Stimulated activated CD8-positive, alpha-beta memory T cell treated with anti-CD3 and anti-CD28 coated beads, Interleukin-7, amount 100 ng/mL, for 1 hour (primary cell): ENCODE measurements at places on chromosomes 5 and 9.

- DNase-seq = no peak
Observed at GRCh38 chr5:180208435-180209081, 453 bp downstream of the RASGEF1C start.

- no peak for DNase-seq
Observed at GRCh38 chr5:158684469-158684868, 415.2 kb downstream of the EBF1 start.

GRCh38 chr5:4772591-4772990, 367.5 kb upstream of the ADAMTS16 start:
- no peak for DNase-seq

- no peak for DNase-seq
Observed at GRCh38 chr9:107636571-107637381, 147.2 kb upstream of the KLF4 start.

GRCh38 chr9:32589083-32589723, 16.2 kb upstream of the NDUFB6 start:
- DNase-seq = no peak

GRCh38 chr9:83340451-83340850, 197.8 kb downstream of the FRMD3 start:
- DNase-seq = no peak

DNA sequence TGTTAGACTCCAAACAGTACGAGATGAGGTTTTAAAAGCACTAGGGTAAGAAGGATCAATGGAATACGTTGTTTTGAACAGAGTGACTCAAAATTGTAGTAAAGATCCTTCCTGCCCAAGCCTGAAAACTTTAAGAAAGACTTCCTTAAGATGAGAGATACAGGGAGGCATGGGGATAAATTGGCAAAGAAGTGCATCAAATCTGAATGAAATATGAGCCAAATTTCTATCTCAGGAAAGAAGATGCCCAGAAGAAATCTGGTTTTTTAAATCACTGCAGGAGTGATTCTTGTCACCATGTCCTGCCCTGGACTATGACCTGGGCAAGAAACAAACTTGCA, 14.9 kb downstream of the FCN2 start:
- no peak for DNase-seq

DNA sequence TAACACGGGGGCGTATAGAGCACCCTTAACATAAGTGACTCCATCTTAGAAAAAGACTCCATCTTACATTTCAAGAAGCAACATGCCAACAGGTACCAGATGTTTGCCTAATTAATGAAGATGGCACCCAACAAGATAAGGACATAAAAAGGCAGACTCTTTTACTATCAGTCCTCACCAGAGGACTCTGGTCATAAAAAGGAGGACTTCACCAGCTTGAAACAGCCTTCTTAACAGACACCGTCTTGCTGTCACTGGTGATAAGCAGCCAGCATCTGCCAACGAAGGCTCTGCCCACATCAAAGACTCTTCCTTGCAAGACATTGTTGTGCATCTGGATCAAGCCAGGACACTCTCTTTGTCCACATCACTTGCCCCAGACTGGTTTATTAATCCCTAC, 80.3 kb downstream of the S1PR3 start:
- DNase-seq = no peak

- DNase-seq = no peak
Observed at GRCh38 chr5:132665574-132666080, 7.7 kb downstream of the IL13 start.

GRCh38 chr5:38467353-38468040, 88.9 kb downstream of the LIFR start:
- no peak for DNase-seq

DNA sequence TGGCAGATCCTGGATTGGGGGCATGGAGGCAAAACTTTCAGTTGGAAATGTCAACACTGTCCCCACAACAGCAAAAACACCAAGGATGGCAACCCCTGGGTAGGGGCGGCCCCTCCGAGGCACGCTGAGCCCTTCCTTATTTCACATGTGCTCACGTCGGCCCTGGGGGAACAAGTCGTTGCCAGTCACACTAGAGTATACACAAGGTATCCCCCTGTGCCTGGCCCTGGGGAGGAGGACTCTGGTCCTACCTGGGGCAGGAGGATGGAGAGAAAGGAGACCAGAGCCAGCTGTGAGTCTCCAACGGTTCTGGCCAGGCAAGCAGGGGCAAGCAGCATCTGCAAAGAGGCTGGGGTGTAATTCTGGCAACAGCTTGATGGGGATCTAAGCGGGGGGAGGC, 126.9 kb upstream of the FOXD4L5 start:
- DNase-seq = no peak

- DNase-seq = no peak
Observed at GRCh38 chr5:179165421-179166170, 105.4 kb downstream of the ZNF354C start.

GRCh38 chr5:65395526-65396155, 86.1 kb downstream of the ADAMTS6 start:
- DNase-seq = no peak

GRCh38 chr5:160516696-160517530, 95.3 kb downstream of the PTTG1 start:
- DNase-seq = no peak

- no peak for DNase-seq
Observed at GRCh38 chr5:17448877-17449276, 49.2 kb upstream of the TAF11L2 start.

DNA sequence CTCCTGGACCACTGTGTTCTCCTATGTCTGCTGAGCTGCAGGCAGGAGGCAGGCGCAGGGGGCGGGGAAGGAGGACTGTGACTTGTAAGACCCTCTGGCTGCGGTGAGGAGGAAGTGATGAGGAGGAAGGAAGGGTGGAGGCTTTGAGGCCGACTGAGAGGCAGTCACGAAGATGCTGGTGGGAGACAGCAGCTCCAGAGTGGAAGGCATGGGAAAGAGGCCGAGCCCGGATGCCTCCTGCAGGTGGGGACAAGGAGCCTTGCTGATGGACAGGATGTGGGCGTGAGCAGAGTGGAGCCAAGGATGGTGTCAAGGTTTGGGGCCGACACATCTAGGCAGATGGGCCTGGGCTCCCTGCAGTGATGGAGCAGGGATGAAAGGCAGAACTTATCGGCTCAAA, 74.3 kb upstream of the ICE1 start:
- no peak for DNase-seq

DNA sequence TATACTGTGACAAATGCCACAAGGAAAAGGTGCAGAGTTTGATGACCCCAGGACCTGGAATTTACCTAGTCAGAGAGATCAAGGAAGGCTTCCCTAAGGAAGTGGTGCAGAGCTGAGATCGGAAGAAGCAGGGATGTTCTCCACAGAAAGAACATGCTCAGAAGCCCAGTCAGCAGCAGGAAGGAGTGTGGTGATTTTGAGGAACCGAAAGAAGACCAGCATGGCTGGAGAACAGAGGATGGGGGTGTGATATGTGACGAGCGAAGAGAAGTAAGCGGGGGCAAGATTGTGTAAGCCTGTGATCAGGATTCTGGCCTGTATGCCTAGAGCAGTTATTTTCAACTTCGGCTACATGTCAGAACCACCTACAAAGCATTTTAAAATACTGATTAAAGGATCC, 18.7 kb upstream of the PIK3R1 start:
- DNase-seq = no peak

- no peak for DNase-seq
Observed at GRCh38 chr9:92247981-92248380, 45.5 kb downstream of the IARS1 start.

DNA sequence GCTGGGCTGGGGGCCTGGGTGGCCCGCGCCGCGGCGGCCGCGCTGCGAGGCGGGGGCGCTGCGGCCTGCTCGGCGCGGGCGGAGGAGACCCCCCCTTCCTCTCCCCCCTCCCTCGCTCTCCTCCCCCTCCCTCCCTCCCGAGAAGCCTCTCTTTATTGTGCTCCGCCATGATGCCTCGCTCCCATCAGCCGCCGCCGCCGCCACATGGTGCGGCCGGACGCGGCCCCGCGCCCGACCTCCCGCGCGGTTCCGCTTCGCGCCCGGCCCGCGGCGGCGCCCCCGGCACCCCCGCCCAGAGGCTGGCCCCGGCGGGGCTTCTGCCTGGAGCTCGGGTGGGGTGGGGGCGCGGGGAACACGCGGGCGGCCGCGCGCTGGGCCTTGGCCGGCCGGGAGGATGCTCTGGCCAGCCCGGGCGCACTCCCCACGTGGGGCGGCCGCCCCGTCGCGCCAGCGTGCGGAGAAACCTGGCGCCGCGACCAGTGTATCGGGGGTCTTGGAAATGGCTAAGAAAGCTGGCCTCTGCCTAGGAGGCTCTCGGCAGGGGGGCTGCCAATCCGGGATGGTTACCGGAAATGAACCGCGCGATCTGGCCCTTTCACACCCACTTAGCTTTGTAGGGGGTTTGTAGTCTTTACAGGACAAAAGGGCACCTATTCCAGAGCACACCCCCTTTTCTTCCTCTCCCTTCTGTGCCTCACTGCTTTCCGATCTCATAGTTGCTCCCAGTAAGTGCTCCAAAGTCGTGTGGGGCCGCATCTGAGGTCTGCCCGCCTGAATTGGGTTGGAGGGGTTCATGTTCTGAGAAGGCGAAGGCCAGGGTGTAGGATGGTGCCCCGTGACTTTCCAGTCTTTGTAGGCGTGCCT, 1.0 kb downstream of the SET start:
- no peak for DNase-seq

- DNase-seq = no peak
Observed at GRCh38 chr5:147743678-147744374, 38.7 kb downstream of the JAKMIP2 start.

DNA sequence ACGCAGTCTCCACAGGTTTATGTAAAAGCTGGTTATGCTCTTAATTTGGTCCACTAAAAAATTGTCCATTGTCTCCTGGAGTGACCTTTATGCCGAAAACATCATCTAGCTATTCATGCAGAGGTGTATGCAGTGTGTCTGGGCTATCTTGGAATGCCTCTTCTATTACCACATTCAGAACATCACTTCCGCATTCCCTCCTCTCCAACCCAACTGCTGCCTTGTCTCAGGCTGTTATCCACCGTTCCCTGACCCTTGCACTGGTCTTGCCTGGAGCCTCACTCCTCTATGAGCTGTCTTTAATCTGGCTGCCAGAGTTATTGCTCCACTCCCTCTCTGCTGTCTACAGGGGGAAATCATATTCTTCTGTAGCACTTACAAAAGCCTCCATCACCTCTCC, 214.1 kb upstream of the ANKRD55 start:
- DNase-seq = no peak

DNA sequence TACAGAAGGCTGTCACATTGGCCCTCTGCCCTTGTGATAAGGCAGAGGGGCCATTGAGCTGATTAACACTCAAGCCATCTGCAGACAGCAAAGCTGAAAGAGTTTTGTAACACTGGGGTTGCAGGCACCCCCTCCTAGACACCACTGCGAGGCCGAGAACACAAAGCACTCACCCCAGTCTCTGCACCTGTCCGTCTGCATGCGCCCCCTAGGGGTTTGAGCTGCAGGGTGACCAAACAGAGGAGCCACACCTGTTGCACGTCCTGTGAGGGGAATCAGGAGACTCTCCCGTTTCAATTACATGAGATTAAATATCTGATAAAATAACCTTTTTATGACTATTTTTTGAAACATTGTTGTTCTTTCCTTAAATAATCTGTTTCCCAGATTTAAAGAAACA, 1180.4 kb downstream of the CDH9 start:
- DNase-seq = no peak

DNA sequence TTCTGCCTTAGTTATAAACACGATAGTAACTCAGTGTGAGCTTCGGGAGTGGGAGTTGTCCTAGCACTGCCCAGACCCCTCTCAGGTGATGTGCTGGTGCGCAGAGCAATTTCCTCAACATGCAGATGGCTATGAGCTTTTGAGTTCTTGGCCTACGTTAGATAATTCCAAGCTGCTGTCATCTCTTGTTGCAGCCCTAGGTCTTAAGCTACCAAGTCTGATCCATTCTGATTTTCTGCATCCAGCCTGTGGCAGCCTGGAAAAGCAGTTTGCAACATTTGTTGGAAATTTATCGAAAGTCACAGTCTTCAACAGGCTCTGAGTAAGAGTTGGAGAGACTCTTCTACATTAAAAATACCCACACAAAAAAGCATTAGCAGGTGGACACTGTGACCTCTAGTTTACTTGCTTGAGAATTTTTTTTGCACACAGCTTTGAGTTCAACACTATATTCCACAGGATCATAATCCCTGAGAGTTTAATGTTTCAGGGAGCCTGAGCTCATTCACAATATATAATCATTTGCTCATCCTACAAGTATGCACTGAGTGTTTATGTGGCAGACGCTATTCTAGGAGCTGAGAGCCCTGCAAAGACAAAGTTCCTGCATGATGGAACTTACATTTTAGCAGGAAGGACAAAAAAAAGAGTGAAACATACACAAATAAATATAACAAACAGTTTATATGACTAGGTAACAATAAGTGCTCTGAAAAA, 91.6 kb downstream of the UBE2QL1 start:
- DNase-seq = no peak
